Inflammatory macrophage treated with lipopolysaccharide for 4 hours (primary cell): ENCODE measurements at places on chromosomes 1 and 21.

DNA sequence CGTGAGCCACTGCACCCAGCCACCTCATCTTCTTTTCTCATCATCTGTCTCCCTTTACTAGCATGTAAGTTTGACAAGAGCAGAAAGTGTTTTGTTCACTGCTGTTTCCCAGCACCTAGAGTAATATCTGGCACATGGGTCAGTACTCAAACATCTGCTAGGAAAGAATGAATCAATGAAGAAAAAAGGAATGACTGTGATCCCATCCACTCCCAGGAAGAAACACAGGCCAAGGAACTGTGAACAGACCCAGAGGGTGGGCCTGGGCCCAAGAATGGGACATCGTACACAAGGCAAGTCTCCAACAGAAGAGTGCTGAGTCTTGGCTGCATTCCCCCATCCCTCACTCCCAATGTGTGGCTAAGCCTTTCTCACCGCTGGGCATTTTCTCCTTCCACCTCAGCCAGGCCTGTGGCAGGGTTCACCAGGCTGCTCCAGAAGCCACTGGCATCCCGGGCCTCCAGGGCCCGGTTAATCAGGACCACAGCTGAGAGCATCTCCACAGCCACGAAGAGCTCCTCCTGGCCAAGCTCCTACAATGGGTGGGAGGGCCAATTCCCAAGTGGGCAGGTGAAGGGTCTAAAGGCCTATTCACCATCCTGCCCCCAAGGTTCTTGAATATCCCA is 18.4 kb downstream of the IQGAP3 start:
- DNase-seq: no peak

DNA sequence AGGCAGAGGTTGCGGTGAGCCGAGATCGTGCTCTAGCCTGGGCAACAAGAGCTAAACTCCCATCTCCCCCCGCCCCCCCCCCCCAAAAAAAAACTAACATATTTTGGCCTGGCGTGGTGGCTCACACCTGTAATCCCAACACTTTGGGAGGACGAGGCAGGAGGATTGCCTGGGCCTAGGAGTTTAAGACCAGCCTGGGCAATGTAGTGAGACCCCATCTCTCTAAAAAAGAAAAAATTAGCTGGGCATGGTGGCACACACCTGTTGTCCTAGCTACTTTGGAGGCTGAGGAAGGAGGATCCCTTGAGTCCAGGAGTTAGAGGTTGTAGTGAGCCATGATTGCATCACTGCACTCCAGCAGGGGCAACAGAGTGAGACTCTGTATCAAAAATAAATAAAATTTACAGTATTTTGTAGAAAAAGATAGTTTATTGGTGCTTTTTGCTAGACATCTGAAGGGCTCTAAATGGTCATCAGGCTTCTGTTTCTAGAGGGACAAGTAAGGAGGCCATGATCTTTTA is 9.0 kb downstream of the YTHDF2 start:
- no peak for DNase-seq

GRCh38 chr21:37876561-37876960 is 39.7 kb downstream of the KCNJ6 start:
- peak; percentile 60 for DNase-seq

DNA sequence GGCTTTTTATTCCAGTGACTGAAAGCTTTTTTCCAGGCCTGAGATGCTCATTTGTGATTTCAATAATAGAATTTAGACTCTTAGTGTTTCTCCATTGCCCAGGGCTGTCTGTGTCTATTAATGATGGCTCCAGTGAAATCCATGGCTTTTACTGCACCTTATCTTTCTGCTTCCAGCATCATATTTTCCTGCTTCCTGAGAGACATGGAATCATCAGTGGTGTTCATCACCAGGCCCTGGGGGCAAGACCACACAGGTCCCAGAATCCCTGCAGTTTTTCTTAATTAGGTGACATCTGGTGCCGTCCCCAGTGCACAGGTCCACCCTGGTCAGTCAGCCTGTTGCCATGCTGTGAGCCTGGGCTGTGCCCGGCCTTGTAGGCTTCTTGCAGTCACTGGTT is 15.5 kb downstream of the NT5C1A start:
- no peak for DNase-seq

DNA sequence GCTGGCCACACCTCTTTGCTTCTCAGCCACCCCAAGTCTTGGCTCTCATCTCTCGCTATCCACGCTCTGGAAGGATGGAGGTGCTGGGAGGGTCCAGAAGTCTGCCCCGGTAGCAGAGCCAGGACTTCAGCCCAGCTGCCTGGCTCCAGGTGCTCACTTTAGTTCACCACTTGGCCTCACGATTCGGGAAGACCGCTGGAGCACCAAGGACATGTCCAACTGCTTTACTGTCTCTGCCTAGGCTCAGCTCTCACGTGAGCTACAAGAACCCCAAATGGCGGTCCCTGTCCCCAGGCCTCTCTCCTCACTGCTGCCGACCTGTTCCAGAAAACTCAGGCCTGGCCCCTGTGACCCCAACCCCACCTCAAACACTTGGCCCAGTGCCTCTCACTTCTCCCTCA is 3.4 kb downstream of the TRIM11 start:
- no peak for DNase-seq

GRCh38 chr1:179269071-179269470 is 24.5 kb upstream of the SOAT1 start:
- DNase-seq: no peak

- no peak for DNase-seq
These were observed 290.6 kb downstream of the SDCCAG8 start for GRCh38 chr1:243546457-243546856.

DNA sequence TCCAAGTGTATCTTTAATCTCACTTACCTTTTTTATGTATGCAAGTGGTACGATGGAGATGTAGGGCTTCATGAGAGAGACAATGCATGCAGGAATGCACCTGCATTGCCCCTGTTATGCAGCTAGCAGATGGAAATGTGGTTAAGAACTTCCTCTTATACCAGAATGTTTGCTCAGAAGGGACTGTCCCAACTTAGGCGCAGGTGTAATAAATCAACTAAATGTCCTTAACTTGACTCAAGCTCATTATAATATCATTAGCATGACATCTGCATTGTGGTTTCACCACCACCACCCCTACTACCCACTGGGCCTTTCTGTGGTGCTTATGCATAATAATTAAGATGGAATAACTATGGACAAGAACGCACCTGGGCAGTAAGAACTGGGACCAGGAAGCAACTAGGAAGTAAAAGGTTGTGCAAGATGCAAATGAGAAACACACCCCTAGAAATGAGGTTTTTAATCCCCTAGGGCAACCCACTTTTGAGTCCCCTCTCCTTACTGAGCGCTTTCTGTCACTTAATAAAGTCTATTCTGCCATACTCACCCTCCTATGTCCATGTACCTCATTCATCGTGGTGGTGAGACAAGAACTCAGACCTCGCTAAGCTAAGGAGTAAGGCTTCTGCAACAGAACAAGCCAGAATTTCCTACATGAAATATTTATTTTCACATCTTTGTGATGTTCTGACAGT is 1103.3 kb upstream of the B3GALT2 start:
- no peak for DNase-seq

GRCh38 chr1:86888327-86888726 is 25.6 kb downstream of the SELENOF start:
- no peak for DNase-seq

DNA sequence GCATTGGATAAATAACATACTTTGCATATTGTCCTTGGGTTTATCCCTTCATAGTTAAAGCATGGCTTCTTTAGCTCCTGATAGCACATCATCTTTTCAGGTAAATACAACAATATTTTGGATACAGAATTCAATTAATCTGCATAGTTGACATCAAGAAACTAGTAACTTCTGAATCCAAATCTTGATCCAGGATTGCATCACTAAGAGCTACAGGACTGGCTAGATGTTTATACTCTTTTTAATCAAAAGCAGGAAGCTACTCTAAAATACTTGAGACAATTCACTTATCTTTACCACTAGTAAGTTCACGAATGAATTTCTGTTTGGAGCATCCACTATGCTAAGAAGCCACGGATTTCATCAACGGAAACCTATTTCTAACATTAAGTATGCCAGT is 54.2 kb upstream of the SLC44A3 start:
- no peak for DNase-seq

DNA sequence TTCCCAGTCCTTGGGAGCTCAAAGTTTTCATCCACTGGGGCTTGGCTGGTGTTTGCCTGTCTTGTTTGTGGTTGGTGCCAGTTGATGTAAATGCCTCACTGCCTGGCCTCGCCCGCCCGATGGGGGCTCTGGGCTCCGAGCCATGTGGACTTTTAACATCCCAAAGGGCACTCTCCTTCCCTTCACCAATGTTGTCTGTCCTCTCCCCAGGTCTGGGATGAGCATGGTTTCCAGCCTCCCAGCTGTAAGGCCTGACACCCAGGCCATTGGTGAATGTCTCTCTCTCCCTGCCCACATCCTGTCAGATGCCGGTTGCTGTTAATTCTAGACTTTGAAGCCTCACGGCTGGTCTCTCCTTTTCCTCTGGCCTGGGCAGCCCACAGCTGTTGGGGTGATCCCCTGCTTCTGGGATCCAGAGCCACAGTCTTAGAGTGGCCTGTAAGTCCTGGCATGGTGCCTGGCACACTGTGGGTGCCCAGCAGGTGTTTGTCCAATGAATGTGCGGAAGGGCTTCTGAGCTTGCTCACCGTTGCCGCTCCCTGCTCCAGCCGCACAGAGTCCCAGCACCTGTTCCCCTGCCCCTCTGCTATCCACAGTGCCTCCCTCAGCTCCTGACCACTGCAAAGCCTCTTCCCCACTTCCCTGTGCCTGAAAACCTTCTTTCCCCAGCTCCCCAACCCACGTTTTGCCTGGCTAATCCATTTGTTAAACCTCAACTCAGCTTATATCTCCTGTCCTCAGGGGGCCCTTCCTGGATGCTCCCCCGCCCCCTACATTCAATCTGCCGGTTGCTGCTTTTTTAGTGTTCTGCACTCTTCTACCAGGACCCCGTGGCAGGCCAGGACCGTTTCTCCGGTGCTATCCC is 3.3 kb upstream of the C1orf174 start:
- DNase-seq: no peak

GRCh38 chr1:157566484-157567300 is 14.4 kb upstream of the FCRL5 start:
- peak; percentile 72 for DNase-seq

- no peak for DNase-seq
These were observed 3.3 kb upstream of the CASZ1 start for GRCh38 chr1:10799726-10800125.

- no peak for DNase-seq
These were observed 65.4 kb upstream of the LYST start for GRCh38 chr1:235932090-235932510.

GRCh38 chr1:185208626-185209180 is 51.7 kb downstream of the SWT1 start:
- DNase-seq: no peak

- DNase-seq: peak; percentile 82
These were observed 2.7 kb upstream of the LPGAT1 start for GRCh38 chr1:211833174-211833820.

- no peak for DNase-seq
These were observed 31.1 kb upstream of the DNASE2B start for GRCh38 chr1:84367219-84367618.

- no peak for DNase-seq
These were observed 100.4 kb upstream of the USP24 start for GRCh38 chr1:55315552-55315951.

GRCh38 chr1:88897070-88897730 is 5.8 kb upstream of the GTF2B start:
- no peak for DNase-seq

GRCh38 chr1:248696774-248697173 is 5.8 kb downstream of the OR14I1 start:
- peak; percentile 35 for DNase-seq

- DNase-seq: no peak
These were observed 72.1 kb upstream of the CASZ1 start for GRCh38 chr1:10868599-10868965.

DNA sequence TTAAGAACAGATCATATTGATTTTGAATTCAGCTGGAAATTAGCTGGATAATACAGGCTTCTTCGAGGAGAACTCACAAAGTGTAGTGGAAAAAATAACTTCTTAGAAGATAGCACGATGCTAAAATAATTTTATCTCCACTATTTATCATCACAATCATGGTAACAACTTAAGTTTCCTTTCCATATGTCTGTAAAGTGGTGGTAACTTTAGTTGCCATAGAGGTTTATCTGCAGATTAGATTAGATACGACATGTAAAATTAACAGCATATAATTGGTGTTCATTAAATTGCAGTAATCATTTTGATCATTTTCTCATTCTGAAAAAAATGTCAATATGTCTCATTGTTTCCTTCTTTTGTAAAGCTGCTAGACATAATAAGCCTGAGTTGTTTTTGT is 921.5 kb downstream of the KCNT2 start:
- no peak for DNase-seq

DNA sequence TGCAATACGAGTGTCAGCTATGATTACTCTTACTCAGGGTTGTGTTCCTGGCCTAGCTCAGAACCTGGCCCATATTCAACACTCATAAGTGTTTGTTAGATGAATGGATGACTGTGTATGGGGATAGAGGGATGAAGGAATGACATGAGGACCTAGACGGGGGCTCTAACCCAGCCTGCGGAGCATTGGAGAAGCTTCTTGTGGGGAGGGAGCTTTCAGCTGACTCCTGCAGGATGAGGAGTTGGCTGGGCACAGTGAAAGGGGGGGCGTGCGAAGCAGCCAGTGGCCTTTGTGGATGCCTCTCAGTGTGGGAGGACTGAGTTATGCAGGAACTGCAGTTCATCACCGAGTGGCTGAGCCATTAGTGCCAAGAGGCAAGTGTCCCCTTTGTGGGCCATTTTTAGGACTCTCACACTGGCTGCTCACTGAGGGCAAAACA is 1.2 kb upstream of the EXTL1 start:
- no peak for DNase-seq

DNA sequence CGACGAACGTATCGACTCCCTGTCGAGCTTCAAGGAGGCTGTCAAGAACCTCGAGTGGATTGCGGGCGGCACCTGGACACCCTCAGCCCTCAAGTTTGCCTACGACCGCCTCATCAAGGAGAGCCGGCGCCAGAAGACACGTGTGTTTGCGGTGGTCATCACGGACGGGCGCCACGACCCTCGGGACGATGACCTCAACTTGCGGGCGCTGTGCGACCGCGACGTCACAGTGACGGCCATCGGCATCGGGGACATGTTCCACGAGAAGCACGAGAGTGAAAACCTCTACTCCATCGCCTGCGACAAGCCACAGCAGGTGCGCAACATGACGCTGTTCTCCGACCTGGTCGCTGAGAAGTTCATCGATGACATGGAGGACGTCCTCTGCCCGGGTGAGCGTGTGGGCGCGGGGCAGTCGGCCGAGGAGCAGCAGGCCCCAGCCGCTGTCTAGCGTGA is 28.0 kb downstream of the COL6A2 start:
- no peak for DNase-seq

- DNase-seq: no peak
These were observed 170.2 kb downstream of the PLPP3 start for GRCh38 chr1:56409112-56409691.

DNA sequence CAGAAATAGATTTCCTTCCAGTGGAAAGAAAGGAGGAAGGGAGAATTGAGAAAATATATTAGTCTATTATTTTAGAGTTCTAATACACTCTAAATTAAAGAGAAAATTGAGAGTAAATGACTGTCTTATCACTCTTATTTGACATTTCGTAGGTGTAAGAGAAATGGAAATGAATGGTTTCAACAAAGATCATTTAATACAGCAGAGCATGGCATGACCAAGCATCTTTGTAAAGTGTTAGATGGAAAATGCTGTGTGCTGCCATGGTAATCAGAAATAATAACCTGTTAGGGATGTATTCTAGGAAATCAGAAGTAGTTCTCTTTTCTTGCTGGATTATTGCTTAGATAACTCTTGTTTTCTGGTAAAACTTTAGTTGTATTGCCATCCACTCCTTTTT is 90.9 kb downstream of the GIPC2 start:
- no peak for DNase-seq
